ENCODE measurements at places on chromosomes 13 and 19.

DNA sequence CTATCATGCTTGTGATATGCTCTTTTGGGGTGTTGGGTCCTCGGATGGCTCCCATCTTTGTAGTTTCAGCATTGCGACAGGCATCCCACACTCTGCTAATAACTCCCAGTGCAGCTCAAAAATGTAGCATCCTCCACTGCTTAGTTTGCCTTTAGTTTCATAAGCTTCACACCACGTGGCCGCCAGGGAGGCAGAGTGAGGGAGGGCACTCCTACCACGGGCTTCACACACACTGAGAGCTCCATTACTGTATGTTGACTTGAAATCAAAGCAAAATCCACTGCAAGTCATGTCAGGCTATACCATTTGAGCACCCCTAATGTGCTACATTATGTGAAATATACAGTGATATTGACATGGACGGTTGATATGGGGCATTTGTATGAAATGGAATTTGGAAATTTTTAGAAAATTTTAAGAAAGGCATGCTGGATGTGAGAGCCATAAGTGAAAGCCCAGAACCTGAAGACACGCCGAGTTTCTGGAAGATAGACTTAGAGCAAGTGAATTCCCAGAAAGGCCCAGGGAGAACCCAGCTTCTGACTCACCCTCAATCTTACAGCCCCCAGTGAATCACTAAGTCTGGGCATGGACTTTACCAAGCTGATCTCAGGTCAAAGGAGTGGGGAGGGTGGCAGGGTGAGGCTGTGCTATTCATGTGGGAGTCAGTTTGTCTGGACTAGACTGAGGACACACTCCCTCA is 94.1 kb downstream of the HSPH1 start:
- no peak for DNase-seq

- no peak for DNase-seq
Observed at GRCh38 chr19:13154241-13154778, 4.1 kb downstream of the IER2 start.

DNA sequence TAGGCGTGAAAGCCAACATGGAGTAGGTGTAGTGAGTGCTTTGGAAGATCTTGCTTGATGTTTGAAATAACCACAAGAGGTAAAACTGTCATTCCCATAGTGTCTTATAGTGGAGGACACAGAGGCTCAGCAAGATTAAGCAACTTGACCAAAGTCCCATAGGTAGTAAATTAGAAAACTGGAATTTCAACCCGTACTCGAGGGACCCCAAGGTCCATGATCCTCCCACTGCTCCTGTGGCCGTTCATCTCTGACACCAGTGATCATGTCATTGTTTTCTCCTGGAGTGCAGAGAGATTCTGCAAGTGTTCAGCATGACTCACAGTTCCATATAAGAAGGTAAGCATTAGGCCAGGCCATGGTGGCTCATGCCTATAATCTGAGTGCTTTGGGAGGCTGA is 126.9 kb downstream of the FGF9 start:
- DNase-seq = no peak

- DNase-seq = no peak
Observed at GRCh38 chr13:49932066-49932465, 4.1 kb downstream of the SPRYD7 start.

GRCh38 chr13:58876473-58876872 is 1244.9 kb downstream of the PCDH17 start:
- no peak for DNase-seq

DNA sequence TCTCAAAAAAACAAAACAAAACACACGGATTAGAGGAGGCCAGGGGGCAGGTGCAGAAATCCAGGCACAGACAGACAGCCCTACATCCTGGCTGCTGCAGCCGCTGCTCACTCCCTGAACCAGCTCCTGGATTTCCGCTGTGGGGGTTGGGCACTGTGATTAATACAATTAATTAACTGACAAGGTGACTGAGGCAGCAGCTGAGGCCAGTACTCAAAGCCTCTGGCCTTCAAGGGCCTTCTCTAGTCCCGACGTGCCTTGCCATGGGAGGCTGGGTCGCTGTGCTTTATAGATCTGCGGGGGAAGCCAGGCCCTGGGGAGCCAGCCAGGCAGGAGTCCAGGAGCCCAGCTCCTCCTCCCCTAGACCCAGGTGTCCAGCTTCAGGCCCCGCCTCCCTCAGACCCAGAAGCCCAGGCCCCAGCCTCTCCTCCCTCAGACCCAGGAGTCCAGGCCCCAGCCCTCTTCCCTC is 4.6 kb downstream of the NECTIN2 start:
- DNase-seq = no peak

- DNase-seq = no peak
Observed at GRCh38 chr19:54352041-54352440, 12.7 kb downstream of the LAIR1 start.

GRCh38 chr13:78033509-78033908 is 114.9 kb upstream of the EDNRB start:
- no peak for DNase-seq

DNA sequence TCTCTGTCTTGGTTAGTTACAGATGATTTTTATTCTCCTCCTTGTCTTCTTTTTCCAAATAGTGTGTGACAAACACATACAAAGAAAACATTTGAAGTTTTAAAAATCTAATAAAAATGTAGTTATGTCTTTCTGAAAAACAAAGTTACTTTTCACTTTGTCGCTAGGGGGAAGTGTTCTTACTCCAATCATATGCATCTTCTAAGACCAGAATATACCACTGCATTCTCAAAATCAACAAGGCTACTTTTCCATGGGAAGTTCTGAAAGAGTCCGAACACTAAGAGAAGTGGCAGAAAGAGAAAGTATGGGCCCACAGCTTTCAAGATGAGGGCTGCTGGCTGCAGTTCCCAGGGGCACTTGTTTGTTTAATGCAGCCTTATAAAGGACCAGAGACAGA is 208.9 kb downstream of the DCT start:
- peak; percentile 19 for DNase-seq

- DNase-seq = no peak
Observed at GRCh38 chr13:109999659-110000533, 213.5 kb upstream of the IRS2 start.

- no peak for DNase-seq
Observed at GRCh38 chr13:46313024-46313423, 74.0 kb downstream of the RUBCNL start.

- no peak for DNase-seq
Observed at GRCh38 chr13:85700906-85701305, 98.3 kb downstream of the SLITRK6 start.

DNA sequence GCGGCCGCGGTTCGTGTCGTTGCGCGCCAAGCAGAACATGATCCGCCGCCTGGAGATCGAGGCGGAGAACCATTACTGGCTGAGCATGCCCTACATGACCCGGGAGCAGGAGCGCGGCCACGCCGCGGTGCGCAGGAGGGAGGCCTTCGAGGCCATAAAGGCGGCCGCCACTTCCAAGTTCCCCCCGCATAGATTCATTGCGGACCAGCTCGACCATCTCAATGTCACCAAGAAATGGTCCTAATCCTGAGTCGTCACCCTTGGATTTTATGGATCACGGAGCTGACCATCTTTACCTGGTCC is 475 bp downstream of the MRPL57 start:
- DNase-seq = no peak

GRCh38 chr19:10269333-10270179 is 1.4 kb upstream of the ICAM1 start:
- peak; percentile 62 for DNase-seq

- no peak for DNase-seq
Observed at GRCh38 chr19:5253406-5254110, 87.1 kb downstream of the PTPRS start.

DNA sequence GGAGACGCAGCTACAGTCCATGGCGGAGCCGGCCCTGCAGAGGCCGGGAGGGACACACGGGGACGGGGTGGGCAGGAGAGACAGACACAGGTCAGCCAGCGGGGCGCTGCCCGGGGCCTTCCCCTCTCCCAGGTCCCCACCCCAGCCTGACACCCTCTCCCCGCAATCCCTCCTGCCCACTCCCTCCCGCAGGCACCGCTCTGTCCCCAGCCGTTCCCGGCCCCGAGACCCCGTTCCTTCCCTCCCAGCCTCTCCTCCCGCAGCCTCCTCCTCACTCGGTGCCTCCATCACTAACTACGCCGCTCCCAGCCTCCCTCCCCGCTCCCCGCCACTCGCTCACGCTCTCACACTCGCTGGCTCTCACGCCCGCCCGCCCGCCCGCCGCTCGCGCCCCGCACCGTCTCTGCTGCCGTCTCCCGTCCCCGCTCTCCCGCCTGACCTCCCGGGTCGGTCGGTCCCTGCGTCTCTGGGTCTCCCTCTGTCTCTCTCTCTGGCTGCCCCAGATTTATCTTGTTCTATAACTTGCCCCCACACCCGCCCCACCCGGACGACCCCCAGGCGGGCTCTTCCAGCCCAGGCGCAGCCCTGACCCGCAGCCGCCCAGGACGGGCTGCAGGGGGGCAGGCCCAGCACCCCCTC is 15.2 kb downstream of the ERFL start:
- DNase-seq = no peak

DNA sequence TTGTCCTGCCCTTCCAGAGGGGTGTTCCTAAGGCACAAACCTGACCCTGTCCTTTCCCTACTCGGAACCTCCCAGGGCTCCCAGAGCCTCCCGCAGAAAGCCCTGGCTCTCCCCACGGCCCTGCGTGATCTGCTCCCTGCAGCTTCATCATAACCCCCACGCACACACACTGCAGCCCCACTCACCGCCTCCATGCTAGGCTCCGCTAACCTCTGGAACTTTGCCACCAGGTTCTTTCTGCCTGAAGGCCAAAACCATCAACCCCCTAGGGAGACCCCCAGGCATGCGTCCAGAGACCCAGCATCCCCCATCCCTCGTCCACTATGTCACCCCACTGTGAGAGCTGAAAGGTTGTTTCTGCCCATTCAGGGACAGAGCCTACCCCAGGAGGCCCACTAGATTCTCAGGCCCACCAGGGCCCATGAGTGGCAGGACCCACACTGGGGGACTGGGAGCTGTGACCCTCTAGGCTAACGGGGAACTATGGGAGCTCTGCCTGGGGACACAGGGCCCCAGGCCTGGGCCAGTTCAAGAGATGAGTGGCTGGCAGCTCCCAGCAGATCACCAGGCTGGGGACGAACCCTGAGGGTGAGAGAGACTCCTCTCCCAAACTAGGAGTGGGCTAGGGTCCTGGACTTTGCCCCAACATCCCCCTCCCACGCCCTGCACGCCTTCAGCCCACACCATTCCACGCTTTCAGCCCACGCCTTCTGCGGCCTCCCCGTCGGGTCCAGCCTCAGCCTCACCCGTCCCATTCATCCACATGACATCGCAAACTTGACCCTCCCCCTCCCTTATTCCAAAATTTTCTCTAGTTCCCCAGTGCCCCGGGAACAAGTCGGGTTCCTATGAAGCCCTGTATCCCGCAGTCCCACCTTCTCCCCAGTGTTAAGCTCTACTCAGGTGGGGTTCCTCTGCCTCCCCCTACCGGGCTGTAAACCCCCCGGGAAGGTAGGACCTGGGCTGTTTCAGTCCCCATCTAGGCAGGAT is 33.2 kb upstream of the PNMA8B start:
- no peak for DNase-seq

All from Jurkat, Clone E6-1 (cell line).